Activated CD4-positive, alpha-beta T cell treated with anti-CD3 and anti-CD28 coated beads, Interleukin-2, amount 10 ng/mL, durations not matched to agents 7 days and 5 days (primary cell): ENCODE measurements at places on chromosomes 5 and 9. TPM values are rescaled to one million over a fixed set of nuclear protein-coding genes. Genes with fewer than 3 reads are reported as not detected.

Gene ASTN2
- 3.2 TPM for total RNA-seq

GRCh38 chr9:127650518-127650917 is 38.4 kb downstream of the STXBP1 start:
- no peaks in the 10 kb centered on the region for H3K4me1 ChIP-seq
- peaks cover under 1% of the 10 kb centered on the region for H3K27me3 ChIP-seq
- no peak for DNase-seq
- no peak overlapping the region for H3K4me3 ChIP-seq
- no peak overlapping the region for H3K27ac ChIP-seq
- no peaks in the 10 kb centered on the region for H3K36me3 ChIP-seq

Gene SPATA31C1
- total RNA-seq, result not detected

GRCh38 chr5:98911280-98912040 is 17.3 kb downstream of the CHD1 start:
- no peak overlapping the region for H3K4me3 ChIP-seq
- no peaks in the 10 kb centered on the region for H3K27me3 ChIP-seq
- peaks cover 15% of the 10 kb centered on the region for H3K36me3 ChIP-seq
- H3K4me1 ChIP-seq, result peaks cover 44% of the 10 kb centered on the region

DNA sequence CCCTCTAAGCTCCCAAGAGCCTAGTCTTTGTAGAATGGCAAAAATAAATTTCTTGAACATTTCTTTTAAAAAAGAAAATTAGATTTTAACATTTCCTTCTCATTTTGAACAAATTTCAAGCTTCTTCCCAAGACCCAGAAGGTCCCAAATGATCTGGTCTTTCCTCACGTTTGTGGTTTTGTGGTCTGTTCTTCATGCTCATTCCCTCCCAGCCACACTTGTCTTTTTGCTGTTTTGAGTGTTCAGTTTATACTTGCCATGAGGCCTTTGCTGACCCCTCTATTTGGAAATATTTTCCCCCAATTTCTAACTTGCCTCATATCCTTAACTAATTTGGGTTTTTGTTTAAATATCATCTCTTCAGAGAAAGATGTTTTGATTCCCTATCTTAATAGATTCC is 133.4 kb upstream of the PAPPA start:
- H3K36me3 ChIP-seq, result no peaks in the 10 kb centered on the region
- no peak overlapping the region for H3K27ac ChIP-seq
- H3K4me1 ChIP-seq, result no peaks in the 10 kb centered on the region

GRCh38 chr5:164967354-164967753 is 1461.9 kb downstream of the MAT2B start:
- H3K4me3 ChIP-seq, result no peak overlapping the region
- H3K4me1 ChIP-seq, result no peaks in the 10 kb centered on the region
- no peak overlapping the region for H3K27ac ChIP-seq
- no peaks in the 10 kb centered on the region for H3K36me3 ChIP-seq

- H3K27me3 ChIP-seq, result no peaks in the 10 kb centered on the region
- no peaks in the 10 kb centered on the region for H3K36me3 ChIP-seq
- DNase-seq, result no peak
- H3K27ac ChIP-seq, result no peak overlapping the region
- H3K4me1 ChIP-seq, result no peaks in the 10 kb centered on the region
- no peak overlapping the region for H3K4me3 ChIP-seq
These were observed 324.5 kb downstream of the KCNN2 start for GRCh38 chr5:114686356-114686755.

DNA sequence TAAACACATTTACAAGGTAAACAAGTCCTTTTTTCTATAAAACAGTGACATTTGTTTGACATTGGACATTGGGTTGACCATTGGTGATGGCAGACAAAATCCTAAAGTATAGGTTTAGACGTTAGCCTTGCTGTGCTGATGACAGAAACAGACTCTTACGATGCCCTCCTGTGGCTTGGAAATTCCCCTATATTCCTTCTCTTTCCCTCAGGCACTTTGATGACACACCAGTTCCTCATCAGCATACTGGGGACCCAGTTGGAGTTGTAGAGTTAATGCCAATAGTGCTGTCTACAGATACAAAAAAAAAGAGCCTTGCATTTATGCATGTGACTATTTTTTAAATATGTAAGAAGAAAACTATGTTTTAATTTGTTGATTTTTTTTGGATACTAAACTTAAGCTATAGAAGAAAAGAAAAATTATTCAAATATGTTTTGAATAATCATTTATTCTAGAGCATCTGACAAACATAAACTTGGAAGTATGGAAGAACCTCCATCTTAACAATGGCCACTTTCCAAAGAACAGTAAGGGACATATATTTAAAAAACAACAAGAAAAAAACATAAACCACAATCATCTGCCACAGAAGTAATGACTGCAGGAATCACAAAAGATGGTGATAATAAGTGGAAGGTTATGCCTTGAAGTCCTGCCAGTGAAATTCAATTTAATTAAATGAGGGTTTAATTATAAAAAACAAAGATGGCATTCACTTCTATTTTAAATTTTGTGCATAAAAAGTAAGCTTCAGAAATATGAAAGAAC is 75.6 kb upstream of the SNCAIP start:
- H3K36me3 ChIP-seq, result no peaks in the 10 kb centered on the region
- H3K27me3 ChIP-seq, result no peaks in the 10 kb centered on the region
- no peak overlapping the region for H3K27ac ChIP-seq

Gene DPYSL3
- not detected for total RNA-seq

GRCh38 chr5:145090115-145090514 is 745.0 kb downstream of the PRELID2 start:
- no peak for DNase-seq
- no peaks in the 10 kb centered on the region for H3K27me3 ChIP-seq
- H3K36me3 ChIP-seq, result no peaks in the 10 kb centered on the region

Gene SLIT3
- 0.15 TPM for total RNA-seq

DNA sequence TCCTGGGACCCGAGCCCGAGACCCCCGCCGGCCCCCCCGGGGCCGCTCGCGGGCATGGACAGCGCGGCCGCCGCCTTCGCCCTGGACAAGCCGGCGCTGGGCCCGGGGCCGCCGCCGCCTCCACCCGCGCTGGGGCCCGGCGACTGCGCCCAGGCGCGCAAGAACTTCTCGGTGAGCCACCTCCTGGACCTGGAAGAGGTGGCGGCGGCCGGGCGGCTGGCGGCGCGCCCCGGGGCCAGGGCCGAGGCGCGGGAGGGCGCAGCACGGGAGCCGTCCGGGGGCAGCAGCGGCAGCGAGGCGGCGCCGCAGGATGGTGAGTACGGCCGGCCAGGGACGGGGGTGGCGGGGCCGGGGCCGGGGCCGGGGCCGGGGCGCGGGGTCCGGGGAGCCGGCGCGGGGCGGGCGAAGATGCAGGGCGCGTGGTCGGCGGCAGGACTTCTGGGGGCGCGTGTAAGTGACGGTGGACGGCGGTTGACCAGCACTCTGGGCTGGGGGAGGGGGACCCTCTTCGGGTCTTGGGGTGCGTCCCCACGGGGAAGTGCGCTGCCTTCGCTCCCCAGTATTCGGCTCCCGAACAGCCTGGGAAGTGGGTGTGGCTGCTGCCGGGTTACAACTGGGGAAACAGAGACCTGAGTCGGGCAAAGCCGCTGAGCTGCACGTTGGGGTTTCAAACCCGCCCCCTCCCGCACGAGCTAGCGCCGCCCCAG is 520 bp downstream of the PRRX2 start:
- no peaks in the 10 kb centered on the region for H3K36me3 ChIP-seq
- peaks cover 19% of the 10 kb centered on the region for H3K27me3 ChIP-seq
- H3K27ac ChIP-seq, result no peak overlapping the region
- no peak overlapping the region for H3K4me3 ChIP-seq
- H3K4me1 ChIP-seq, result peaks cover 7% of the 10 kb centered on the region

DNA sequence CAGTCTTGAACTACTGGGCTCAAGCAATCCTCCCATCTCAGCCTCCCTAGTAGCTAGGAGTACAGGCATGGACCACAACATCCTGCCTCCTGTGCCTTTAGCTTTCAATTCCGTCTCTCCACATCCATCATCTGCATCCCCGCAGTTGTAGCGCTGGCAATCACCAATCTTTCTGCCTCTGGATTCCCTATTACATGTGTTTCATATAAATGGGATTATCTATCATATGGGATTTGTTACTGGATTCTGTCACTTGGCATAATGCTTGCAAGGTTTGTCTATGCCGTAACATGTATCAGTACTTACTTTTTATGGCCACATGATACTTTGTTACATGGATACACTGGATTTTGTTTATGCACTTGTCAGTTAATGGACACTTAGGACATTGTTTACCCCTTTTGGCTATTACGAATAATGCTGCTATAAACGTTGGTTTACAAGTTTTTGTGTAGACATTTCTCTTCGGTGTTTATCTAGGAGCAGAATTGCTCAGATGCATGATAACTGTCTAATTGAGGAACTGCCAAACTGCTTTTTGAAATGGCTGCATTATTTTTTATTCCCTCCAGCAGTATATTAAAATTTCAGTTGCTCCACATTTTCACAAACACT is 1223.9 kb downstream of the FOXD4L5 start:
- no peak overlapping the region for H3K27ac ChIP-seq
- no peak overlapping the region for H3K4me3 ChIP-seq
- H3K27me3 ChIP-seq, result no peaks in the 10 kb centered on the region
- no peaks in the 10 kb centered on the region for H3K36me3 ChIP-seq

Gene GPR151
- total RNA-seq, result not detected

- no peaks in the 10 kb centered on the region for H3K4me1 ChIP-seq
- H3K27ac ChIP-seq, result no peak overlapping the region
- no peak for DNase-seq
These were observed 330.4 kb upstream of the KLF4 start for GRCh38 chr9:107819772-107820565.

DNA sequence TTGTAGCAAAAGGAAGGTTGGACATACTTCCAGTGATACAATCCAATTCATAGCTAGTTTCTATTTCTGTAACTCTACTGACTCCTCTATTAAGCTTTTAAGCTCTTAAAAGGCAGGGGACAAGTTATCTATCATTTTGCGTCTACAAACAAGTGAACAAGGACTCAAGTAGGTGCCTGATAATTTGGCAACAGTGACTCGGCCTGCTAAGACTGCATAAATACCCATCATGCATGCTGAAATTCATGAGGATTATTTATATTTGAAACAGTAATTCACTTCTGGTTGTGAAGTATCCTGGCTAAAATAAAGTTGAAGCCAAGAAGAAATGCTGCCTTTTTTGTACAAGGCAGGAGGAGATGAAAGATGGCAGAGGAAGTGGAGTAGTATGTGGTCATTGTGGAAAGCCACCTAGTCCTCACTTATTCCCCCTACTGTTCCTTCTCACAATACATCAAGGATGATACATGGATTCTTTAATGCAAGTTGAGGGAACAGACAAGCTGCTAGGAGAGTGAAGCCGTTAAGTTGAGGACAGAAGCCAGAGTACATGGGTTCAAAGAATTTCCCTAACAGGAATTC is 74.0 kb downstream of the MRPS27 start:
- no peaks in the 10 kb centered on the region for H3K36me3 ChIP-seq
- no peak for DNase-seq
- no peak overlapping the region for H3K4me3 ChIP-seq
- peaks cover 23% of the 10 kb centered on the region for H3K4me1 ChIP-seq
- H3K27me3 ChIP-seq, result no peaks in the 10 kb centered on the region
